Choroid plexus epithelial cell (primary cell): ENCODE measurements at places on chromosomes 3 and 15.
A peak's percentile ranks its signal among the peaks of the same experiment; 100 is the strongest.

DNA sequence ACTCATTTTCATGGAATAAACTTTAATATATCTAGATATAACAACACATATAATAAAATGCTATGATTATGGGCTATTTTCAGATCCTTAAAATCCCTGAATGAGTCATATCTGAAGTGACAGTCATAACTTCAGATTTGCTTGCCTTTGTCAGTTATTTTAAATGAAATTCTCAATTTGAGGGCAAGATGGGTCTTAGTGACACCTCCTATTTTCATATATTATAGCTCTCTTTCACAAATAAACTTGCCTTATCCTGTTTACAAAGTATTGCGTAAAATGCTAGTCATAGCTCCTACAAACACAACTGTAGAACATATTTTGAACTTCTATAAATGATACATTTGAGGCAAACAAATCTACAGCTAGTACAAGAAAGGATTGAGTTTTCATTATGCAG lies 6.2 kb upstream of the THRB start:
- no peak for DNase-seq

- no peak for DNase-seq
These were observed 4.9 kb upstream of the PAK6 start for GRCh38 chr15:40233727-40234577.

DNA sequence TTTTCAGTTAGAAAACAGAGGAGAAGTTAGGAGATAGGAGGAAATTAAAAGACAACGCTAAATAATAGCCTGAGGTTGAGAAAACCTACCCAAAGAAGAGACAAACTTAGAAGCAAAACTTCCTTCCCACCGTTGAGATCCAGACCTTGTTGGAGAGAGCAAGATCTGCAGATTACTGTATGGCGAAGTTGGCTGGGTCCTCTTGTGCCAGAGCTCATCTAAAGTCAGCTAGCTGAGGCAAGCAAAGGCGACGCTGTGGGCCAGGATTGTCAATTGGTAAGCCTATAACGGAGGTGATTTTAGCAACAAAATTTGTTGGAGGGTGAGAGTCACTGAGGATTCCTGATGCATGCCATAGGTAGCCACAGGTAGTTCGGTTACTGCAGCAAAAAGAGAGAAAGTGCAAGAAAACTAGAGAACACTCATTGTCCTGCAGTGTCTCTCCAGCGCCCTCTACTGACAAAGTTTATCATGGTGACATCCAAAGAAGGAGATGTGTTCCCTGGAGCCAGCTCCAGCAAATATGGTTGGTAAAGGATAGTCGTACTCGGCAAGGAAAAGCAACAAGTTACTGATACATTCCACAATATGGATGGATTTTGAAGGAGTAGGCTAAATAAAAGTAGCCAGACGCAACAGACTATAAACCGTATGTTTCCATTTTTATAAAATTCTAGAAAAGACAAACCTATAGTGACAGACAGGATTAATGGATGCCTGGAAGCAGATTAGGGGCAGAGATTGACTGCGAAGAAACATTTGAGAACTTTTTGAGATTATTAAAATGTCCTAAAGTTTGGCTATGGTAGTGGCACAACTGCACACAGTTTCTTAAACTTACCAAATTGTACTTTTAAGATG lies 9.8 kb upstream of the OR5K4 start:
- DNase-seq: peak; percentile 50

DNA sequence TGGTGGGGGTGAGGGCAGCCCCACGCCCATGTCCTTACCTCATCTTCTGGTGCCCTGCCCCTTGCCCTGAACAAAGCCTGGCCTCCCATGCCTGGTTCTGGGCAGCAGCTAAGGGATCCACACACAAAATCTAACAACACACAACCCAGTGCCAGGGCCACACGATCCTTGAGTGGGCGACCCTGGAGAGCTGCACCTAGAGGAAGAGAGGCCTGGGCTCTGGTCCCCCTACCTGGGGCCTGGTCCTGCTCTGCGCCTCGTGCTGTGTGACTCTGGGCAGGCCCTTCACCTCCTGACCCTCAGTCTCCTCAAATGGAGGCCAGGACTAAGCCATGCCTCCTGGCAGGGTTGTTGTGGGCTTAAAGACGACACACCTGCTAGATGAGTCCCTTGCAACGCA lies 20.0 kb upstream of the C3orf22 start:
- DNase-seq: no peak

GRCh38 chr3:127068871-127069270 lies 86.0 kb downstream of the PLXNA1 start:
- DNase-seq: no peak

DNA sequence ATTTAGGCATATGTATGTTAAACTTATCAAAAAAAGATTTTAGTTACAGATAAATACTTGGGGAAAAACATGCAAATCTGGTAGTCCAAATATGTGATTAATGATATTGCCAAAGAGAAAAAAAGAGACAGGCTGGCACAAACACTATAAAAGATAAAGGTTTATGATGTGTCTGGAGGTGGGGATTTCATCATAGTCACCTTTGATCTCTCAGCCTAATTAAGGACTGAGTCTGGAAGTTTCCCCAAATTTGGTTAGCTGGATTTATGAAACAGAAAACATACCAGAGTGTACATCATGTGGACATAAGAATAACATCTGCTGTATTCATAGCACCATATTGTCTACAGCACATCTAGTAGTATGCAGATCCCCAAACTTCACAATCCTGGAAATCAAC lies 157.0 kb downstream of the FGF12 start:
- no peak for DNase-seq

- peak; percentile 27 for DNase-seq
These were observed 145.5 kb upstream of the UMPS start for GRCh38 chr3:124584552-124585391.
